Activated T-helper 1 cell treated with anti-CD3 and anti-CD28 coated beads, Interleukin-12 subunit alpha, Interleukin-12 subunit beta, Interleukin-2, Interleukin-4 antibody, amounts not matched to agents 30 ng/mL and 10 ng/mL and 1 ng/mL, durations not matched to agents 14 hours and 24 hours and 36 hours (primary cell): ENCODE measurements at places on chromosomes 1 and 21. TPM values are rescaled to one million over a fixed set of nuclear protein-coding genes. Genes with fewer than 3 reads are reported as not detected.

GRCh38 chr1:241849345-241849695 lies 1.3 kb downstream of the EXO1 start:
- no peak for DNase-seq

GRCh38 chr1:154877370-154877974 lies 7.4 kb upstream of the KCNN3 start:
- DNase-seq, result no peak

DNA sequence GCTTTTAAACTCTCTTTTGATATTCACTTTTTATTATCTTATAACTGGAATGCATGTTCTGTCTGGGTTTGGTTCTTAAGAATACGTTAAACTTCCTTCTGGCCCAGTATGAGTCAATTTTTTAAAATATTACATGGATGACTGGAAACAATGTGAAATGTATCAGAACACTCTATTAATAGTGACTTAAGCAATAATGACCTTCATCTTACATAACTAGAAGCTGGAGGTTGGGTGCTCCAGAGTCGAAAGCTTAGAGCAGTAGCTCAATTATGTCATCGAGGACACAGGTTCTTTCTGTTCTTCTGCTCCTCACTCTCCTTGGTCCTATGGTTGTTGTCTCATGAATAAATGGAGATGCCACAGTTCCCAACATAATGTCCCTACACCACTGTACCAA lies 91.6 kb upstream of the FOXD3 start:
- no peak for DNase-seq

DNA sequence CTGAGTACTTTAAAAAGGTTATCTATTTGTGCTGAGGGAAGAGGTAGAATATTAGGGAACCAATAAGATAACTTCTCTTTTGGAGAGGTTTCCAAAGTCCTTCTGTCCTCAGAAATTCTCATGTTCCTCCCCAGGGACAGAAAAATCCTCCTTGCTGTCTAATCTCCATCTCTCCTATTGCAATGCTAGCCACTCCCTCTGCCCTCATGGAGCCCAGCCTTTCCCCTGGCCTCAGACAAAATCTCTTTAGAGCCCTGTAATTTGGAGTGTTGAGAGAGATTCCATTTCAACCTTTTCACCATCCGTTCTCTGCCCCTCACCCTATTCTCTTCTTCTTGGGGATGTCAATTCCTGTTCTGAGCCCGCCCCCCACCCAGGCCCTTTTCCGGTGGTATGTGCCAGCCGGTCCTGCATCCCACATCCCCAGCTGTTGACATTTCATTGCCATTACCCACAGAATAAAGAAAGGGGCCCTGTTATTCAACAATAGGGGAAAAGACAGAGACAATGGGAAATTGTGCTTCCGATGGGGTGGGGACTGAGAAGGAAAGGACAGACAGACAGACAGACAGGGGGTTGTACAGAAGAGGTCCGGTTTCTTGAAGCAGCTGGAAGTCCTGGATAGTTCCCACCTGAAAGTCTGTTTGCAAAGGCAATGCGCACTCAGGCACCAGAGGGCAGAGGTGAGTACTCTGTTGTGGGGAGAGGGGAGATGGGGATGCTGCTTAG lies at the start of gene HAPLN2:
TSS of gene HAPLN2 (plus strand) at position 563 of the 729 bp plus-strand sequence. CDS start 4,076 bp downstream, outside the sequence.
- no peak for DNase-seq

GRCh38 chr1:220527908-220528678 lies at the start of gene MARK1:
TSS of gene MARK1 (plus strand) at chr1:220528136. CDS start at chr1:220528823, 687 bp downstream.
- no peak for DNase-seq

DNA sequence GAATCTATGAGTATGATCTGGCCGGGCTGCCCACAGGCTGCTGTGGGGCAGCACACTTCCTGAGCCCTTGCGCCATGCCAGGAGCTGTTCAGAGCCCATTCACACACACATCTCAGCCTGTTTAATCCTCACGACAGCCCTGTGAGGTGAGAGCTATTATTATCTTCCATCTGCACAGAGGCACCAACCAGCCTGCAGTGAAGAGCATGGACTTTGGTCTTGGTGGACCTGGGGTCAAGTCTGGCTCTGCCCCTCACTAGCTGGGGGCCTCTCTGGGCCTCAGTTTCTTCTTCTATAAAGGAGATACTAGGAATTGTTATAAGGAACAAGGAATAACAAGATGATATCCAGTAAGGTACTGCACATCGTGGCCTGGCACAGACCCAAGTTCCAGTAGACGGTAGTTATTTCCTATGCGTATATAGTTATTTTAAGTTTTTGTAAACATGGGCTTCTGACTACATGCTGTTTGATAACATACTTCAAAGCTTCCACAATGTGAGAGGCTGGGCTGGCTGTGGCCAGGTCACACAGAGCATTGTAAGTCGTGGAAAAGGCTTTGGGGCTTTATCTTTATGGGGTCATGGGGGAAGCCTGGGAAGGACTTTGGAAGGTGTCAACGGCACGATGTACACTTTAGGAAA lies 3.4 kb upstream of the PADI2 start:
- no peak for DNase-seq

GRCh38 chr1:63973005-63973419 lies 199.2 kb downstream of the ROR1 start:
- no peak for DNase-seq

DNA sequence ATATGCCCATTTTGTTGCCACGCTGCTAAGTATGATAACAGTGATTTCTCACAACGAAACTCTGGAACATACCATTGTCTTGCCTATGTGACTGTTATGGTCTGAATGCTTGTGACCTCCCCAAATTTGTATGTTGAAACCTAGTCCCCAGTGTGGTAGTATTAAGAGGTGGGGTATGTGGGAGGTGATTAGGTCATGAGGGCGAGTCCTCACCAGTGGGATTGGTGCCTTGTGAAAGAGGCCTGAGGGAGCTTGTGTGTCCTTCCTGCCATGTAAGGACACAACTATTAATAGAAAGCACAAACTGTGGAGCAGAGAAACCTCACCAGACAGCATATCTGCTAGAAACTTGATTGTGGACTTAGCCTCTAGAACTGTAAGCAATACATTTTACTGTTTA lies 84.6 kb downstream of the SELENOF start:
- no peak for DNase-seq

DNA sequence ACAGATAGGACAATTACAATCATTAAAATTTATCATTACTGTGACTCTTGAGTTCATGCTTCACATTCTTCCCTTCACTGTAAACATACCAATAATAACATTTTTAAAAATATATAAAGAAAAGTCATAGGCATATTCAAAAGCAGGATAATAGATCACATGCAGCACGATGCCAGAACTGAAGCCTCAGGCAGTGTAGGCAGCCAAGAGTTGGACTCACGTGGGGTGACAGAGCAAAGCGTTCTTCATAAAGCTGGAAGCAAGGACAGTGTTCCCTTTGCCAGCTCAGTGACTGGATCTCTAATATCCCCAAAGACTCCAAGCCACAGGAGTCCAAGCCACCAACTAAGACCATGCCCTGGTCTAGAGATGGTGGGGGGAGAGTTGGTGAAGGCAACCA lies 77.7 kb downstream of the ODF2L start:
- no peak for DNase-seq

DNA sequence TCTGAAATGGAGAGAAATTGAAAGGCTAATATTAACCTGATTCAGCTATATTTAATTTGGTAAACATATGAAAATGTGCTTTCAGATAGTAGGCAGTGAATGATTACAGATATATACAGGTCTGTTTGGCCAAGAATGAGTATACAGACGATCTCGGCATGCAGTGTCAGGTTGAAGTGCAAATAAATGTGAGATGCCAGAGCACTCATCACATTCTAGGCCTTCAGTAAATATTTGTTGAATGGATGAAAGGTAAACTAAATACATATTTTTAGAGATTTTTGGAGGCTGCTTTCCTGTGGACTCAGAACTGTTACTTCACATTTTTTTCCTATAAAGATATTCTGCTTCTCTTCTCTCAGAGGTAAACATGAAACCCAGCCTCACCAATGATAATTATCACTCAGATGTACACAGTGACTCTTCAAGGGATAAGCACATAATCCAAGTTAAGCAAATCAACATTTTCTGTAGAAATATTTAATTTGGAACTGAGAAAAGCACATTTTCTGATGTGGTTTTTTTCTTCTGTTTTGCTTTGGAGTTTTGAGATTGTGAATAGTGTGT lies 702.9 kb downstream of the BRINP3 start:
- no peak for DNase-seq

- DNase-seq, result no peak
Measured at GRCh38 chr1:92123868-92124267, 43.7 kb downstream of the BTBD8 start.

DNA sequence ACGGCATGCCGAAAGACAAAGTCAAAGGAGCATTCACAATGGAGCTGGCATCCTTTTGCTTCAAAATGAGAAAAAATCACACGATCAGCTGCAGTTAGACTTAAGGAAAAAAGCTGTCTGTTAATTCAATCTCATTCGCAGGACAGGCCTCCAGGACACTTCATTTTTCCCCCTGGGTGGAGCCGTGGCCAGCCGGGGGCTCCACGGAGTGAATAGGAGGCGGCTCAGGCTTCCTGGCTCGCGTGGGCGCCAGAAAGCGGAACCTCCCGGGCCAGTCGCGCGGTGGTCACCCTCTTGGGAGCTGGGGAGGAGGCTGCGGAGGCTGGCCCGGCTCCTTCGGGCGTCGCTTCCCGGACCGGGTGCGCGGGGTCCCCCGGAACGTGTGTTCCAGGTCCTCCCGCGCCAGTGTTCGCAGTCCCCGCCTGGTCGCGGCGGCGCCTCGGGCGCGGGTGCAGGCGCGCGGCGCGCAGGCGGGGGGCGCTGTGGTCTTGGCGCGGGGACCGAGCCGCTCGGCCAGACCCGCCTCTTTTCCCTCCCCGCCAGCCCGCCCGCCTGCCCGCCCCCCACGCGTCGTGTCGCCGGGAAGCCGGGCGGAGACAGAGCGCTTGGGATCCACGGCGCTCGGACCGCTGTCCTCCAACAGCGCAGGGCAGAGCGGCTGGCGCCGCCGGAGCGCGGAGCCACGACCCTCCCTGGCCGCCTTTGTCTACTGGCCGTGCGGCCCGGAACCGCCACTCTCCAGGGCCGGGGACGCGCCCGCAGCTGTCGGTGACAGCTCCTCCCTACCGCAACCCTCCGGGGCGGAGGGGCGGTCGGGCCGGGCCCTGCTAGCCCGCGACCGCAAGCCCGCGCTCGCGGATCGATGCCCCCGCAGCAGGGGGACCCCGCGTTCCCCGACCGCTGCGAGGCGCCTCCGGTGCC lies at the start of gene RHOU:
TSS of gene RHOU (plus strand) at position 599 of the 921 bp plus-strand sequence. CDS start at position 863, 264 bp downstream.
- peak; percentile 65 for DNase-seq

GRCh38 chr1:25991937-25992688 lies 5.8 kb downstream of the PAFAH2 start:
- no peak for DNase-seq

DNA sequence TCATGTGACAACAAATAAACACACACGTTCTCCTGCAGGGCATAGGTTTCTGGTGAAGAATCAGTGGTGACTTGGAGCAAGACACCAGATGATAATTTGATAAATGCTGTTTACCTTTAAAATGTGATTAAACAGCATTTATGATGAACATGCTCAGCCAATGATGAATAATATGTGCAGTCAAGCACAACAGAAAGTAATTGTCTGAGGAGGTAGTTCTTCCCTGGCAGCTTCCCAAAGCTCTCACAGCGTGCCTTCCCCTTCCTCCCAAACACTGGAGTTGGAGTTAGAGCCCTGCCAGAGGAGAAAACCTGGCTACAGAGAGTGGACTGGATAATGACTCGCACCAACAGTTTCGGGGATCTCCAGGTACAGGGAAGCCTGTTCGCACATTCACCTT lies 463.5 kb downstream of the SMYD3 start:
- DNase-seq, result no peak

GRCh38 chr1:117225931-117226330 lies 15.2 kb upstream of the VTCN1 start:
- DNase-seq, result no peak

- no peak for DNase-seq
Measured at GRCh38 chr1:204454476-204454875, 40.1 kb downstream of the PIK3C2B start.

DNA sequence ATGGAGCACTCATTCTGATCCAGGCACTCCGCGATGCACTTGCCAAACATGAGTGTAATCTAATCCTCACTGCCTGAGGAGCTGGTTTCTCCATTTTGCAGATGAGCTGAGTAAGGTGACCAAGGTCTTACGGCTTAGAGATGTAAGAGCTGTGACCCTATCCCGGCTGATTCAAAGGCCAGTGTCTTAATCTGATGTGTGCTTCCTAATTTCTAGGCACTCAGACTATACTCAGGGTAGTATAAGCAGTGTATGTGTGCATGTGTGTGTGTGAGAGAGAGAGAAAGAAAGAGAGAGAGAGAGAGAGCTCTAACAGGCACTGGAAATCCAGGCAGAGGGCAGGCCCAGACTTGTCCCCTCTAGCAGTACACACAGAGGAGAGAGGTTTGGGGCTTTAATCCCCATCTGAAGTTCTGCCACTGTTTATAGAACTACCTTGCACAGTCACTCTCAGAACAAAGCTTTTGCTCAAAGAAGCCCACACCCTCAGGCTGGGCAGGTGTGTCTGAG lies 188.2 kb downstream of the ZBTB18 start:
- no peak for DNase-seq

DNA sequence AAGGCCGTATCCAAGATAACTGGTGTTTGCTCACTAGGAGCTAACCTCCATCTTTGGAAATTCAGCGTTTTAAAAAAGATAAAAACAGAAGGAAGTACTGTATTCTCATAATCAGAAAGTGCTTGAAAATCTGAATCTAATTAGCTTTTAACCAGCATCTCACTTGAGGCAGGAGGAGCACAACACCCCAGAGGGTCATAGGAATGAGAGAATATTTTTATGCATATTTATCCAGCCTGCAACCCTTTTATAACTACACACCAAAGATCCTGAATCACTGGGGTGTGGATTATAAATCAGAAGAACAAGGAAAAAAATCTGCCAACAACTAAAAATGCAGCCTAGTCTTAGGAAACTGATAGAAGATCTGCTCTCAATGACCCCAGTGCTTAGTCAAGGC lies 68.0 kb upstream of the PTCH2 start:
- DNase-seq, result no peak

GRCh38 chr1:114207635-114208034 lies 54.0 kb upstream of the SYT6 start:
- DNase-seq, result no peak

DNA sequence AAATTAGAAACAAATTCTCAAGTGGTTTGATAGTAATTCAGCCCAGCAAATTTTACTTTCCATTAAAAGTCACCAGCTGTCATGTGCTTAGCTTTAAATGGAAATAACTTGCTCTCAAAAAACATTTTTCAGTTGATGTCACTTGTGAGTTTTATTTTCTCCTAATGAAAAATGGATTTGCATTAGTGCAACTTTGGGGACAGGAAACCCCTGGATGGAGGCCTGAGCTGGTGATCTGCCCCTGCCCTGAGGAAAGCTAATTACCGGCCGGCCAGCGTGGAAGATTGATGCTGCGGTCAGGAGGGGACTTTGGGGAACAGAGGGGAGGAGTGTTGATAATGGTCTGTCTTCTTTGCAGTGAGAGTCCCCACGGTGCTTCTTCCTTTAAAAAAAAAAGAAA lies 66.8 kb upstream of the ANGPTL1 start:
- DNase-seq, result no peak

- no peak for DNase-seq
Measured at GRCh38 chr1:205315008-205315618, 6.4 kb downstream of the NUAK2 start.

The SEMA4A gene
- total RNA-seq, result 8.8 and 9.0 TPM in 2 replicates

The BEST4 gene
- 0.47 and 0.54 TPM in 2 replicates for total RNA-seq

The OR2T3 gene
- not detected in 2 replicates for total RNA-seq

The PLXNA2 gene
- 0.02 and 0.08 TPM in 2 replicates for total RNA-seq

The HCN3 gene
- 2.5 and 3.3 TPM in 2 replicates for total RNA-seq

The RASSF5 gene
- 220 and 221 TPM in 2 replicates for total RNA-seq

The CDK18 gene
- 0.21 and 0.47 TPM in 2 replicates for total RNA-seq

The KCNC4 gene
- 11.8 and 14.3 TPM in 2 replicates for total RNA-seq

The SERTAD4 gene
- total RNA-seq, result not detected in 2 replicates

The PLA2G2F gene
- total RNA-seq, result not detected in 2 replicates

The OLFML3 gene
- total RNA-seq, result 0.10 TPM in 2 replicates

The FAM110D gene
- 0.12 TPM in 1 of 2 replicates, not detected in the other for total RNA-seq

The THEMIS2 gene
- total RNA-seq, result 28.7 and 33.5 TPM in 2 replicates
